Iris pigment epithelial cell (primary cell): ENCODE measurements at places on chromosomes 6 and 20.
A peak's percentile ranks its signal among the peaks of the same experiment; 100 is the strongest.

DNA sequence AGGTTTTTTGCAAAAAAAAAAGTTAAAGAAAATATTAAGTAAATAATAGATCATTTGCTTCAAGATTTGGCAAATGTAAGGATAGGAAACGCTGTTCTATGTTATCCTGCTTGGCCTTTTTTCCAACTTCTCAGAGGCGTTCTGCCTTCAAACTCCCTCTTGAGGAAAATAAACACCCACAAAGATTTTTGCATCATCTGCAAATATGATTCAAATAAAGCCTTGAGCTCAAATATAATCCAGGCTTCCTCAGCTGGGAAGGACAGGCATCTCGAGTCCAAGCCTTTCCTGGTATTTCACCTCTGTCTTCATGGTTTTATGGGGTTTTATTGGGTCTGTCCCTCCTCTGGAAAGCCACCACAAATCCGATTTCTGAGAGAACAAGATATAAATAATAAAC lies 67.7 kb upstream of the PTPN1 start:
- DNase-seq = peak; percentile 37

DNA sequence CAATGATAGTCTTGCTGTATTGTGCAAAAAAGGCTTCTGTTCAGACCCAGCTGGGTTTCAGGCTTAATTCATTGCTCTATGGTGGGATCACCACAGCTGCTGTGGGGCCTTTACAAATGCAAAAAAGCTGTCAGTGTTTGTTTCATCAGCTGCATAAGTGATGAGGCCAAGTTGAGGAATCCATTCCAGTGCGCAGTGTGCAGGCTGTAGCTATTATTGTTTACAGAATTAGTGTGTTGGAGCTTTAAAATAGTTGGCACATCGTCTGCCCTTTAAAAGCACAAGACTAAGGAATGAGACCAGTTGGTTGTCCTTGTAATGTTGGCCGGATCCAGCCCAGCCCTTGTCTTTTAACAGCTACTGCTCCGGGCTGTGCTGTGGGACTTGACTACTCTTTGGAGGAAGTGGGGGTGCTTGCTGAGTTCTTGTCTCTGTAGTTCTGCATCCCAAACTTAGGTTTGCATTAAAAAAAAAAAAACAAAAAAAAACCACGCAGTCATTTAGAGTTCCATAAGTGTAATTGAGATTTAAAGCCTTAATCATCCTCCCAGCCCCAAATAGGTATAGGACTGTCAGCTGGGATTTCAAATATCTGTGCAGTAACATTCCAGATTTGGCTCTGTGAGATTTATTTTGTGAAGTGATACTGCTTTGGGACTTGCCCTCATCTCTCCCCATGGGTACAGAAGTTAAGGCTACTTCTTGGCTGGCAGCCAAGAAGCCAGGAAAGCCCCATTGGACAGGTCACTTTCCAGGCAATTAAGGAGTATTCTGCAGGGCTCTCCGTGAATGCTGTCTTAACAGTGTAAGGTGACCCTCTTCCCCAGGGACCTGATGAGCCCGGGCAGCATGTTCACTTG lies 19.3 kb downstream of the JARID2 start:
- DNase-seq = peak; percentile 74

- DNase-seq = no peak
Observed at GRCh38 chr6:153831350-153832078, 207.5 kb upstream of the OPRM1 start.

DNA sequence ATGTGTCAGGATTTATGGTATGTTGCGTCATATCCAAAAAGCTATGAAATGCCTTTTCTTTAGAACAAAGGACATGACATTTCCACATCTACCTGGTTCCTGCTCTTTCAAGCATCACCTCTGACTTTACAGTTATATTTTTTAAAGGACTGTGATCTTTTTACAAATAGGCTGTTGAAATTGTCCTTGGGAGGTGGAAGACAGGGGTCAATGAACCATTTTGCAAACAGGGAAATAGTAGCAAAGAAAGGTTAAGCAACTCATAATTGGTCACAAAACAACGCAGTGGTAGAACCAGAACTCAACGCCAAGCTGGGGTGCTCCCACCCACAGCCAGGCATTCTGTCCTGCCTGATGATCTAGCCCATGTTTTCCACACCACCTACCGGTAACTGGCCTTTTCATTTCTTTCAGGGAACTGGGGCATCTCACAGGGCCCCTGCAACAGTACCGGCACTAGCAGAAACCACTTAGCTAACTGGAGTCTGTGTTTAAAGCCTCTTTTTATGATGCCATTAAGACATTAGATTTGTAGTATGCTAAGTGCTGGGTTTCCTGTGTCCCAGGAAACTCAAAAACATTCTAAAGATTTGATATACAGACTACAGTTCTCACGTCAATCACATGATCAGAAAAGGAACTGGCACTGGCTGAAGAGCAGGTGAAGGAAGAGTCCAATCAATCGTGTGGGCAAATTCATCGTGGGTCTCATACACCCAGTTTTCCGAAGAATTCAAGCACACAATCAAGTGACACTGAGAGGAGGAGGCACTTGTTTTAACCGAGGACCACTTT lies 13.9 kb downstream of the ZNF217 start:
- DNase-seq = peak; percentile 77

- peak; percentile 52 for DNase-seq
Observed at GRCh38 chr6:156816505-156816904, 39.3 kb downstream of the ARID1B start.

DNA sequence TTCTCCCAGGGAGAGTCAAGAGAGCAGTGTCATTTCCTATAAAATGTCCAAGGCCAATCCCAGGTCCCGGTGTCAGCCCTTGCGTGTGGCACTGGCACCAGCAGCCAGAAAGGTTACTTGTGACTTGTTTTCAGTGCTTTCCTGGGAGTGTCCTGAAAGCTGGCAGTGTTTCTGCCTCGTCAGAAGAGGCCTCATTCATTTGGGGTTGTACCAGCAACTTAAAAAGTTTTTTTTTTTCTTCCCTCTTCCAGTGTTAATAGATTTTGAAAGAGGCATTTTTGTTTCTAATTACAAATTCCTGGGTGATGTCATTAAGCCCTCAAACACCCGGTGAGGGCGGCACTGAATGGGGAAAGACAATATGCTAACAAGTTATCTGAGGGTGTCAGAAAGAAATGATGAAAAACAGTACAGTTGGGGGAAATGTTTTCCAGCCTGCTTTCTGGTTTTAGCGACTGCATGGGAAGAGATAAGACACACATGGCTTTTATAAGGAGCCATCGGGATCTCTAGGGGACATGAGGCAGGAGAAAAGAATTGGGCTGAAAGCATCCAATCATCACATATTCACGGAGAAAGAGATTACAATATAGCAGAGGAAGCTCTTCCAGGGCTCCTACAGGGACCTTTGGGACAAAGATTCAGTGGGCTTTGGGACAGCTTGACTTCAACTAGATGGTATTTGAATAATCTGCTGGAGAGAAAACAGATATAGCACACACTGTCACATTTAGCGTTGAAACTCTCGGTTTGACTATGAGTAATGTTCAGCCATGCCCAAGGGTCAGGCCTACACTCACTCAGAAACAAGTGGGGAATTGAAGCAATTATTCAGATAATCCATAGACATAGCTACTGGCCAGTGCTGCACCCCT lies 153.0 kb downstream of the BCAS1 start:
- peak; percentile 69 for DNase-seq

DNA sequence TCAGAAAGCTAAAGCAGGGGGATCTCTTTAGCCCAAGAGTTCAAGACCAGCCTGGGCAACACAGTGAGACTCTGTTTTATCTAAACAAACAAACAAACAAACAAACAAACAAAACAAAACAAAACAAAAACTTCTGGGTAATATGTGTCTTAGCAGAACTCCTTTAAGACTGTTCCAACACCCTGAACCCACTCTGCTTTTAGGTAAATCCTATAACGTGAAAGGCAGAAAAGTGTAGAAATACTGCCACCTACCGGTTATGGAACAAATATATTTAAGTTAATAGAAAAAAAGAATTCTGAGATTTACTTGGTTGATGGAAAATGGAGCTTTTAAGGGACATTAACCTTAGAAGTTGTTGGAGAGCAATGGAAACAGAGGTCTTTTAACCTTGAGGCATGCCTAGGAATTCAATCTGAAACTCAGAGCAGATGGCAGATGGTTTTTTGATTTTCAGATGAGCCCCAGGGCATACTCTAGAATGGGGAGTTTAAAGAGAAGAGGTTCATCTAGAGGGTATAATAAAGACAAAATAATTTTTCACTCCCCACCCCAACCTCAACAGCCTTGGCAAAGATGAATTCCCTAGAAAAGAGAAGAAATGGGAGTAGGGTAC lies 38.5 kb downstream of the SOD2 start:
- peak; percentile 59 for DNase-seq

- peak; percentile 53 for DNase-seq
Observed at GRCh38 chr6:31769684-31770371, 7.3 kb downstream of the VWA7 start.

DNA sequence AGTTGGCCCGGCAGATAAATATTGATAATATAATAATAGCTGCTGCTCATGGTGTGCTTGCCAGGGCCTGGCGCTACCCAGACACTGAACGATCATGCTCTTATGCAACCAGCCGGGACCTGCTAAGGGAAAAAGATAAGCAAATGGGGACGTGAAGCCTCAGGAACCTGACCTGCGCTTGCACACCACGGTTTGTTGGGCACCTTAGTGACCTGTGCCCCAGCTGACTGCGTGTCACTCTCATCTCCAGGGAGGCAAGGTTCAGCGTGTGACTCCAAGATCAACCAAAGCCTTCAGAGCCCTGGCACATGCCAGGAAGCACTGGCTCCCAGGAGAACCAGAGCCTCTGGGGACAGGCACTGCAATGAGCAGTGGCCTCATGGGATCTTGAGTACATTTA lies 111.1 kb downstream of the AGPAT4 start:
- no peak for DNase-seq

DNA sequence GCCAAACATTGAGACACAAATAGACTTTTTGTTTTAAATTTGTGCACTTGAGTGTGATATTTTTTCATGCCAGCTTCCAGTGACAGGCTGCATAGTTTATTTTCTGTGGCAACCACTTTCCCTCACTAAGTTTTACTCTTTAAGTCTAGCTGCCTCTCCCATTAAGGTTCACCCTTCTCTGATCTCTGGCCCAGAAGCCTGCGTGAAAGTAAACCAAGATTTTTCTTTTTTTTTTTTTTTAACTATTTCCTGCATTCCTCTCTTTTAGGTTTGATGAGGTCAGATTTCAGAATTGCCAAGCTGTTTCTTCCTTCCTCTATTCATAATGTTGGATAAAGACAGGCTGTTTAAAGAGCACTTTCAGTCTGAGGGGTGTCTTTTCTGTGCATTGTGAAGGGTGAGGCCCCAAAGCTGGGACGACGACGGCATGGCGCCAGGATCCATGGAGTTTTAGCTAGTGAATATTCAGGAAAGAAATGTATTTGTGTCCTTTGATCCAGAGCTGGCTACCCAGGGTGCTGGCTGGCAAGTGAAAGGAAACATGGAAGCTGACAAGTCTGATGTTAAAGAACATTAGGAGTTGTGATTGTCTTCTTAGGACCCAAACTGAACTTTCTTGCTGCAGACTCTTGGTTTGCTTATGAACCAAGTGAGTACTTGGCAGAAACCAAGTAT lies 50.7 kb downstream of the DOK5 start:
- no peak for DNase-seq

- DNase-seq = no peak
Observed at GRCh38 chr20:23349338-23350195, 1.0 kb upstream of the NXT1 start.
